ENCODE measurements at places on chromosomes 1 and 21.

- DNase-seq, result no peak
Observed at GRCh38 chr1:48500541-48501450, 28.8 kb upstream of the SPATA6 start.

- no peak for DNase-seq
Observed at GRCh38 chr1:32180186-32181060, 948 bp downstream of the TXLNA start.

- DNase-seq, result no peak
Observed at GRCh38 chr1:101017448-101017847, 8.1 kb downstream of the DPH5 start.

DNA sequence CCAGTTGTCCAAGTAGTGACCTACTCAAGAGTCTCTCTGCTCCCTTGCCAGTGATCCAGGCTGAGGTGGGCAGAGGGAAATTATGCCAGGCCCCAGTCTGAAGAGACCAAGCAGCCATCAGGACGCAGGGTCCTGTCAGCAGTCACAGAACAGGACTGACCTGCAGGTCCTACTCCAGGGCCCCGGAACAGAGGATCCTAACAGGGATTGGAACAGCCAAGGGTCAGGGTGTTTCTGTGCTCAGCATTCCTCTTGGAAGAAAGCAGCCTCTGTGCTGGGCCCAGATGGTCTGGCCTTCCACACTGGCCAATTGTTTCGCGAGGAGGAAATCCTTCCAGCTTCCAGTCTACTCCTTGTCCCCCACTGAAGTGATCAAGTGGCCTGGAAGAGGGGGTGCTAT lies 41.6 kb upstream of the USP1 start:
- DNase-seq, result no peak

GRCh38 chr1:45623972-45624371 lies at the start of gene CCDC17:
TSS of gene CCDC17 (minus strand) at chr1:45624054. CDS start at chr1:45623909, 145 bp downstream.
- no peak for DNase-seq

DNA sequence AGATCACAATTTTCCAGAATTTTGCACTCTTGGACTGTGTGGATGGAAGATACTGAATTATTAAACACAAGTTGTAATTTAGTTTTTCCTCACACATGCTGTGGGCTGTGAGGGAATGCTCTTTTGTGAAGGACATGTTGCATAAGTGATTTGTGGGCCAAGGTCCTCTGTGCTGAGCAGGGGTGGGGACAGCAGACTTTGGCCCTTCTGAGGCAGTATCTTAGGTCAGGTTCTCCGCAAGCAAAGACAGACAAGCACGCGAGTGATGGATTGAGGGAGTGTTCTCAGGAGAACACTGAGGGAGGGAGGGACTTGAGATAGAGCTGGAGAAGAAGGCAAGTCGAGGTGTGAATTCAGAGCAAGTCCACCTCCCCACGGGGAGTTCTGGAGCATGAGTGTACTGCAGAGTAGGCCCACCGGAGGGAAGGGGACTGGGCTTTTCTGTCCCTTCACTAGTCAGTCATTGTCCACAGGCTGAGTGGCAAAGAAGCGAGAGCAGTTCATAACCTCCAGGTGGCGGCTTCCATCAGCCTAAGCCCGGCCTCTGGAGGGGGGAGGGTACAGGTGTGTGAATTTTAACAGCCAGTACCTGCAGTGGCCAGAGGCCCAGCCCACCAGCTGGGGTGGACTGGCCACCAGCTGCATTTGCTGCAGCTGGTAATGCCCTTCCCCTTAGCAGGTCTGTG lies 19.1 kb upstream of the CD101 start:
- no peak for DNase-seq

DNA sequence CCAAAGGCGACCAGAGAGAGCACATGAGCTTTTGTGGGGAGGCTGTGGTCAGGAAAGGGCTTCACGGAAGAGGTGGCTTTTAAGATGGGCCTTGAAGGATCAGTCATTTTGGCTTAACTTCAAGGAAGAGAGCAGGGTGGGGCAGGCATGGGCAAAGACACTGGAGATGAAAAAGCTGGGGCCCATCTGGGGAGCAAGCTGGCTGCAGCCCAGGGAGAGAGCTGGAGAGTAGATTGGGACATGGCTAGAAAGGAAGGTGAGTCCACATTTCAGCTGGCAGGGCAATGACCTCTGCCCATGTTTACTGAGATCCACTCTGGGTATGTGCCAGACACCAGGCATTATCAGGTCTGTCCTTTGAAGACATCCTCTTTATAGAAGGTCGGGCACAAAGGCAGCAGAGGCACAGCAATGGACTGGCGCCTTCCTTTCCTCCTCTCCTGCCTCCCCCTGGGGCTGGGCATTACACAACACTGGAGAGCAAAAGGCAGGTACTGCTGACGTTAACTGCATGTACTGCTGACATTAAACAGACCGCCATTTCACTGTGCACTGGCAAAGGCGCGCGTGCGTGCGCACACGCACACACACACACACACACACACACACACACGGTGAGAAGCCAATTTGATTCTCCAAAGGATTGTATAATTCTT lies 2.2 kb upstream of the UBXN10 start:
- DNase-seq, result no peak

- peak; percentile 63 for DNase-seq
Observed at GRCh38 chr1:53344921-53345838, 17.3 kb upstream of the LRP8 start.

GRCh38 chr1:150021191-150021694 lies 10.7 kb upstream of the OTUD7B start:
- DNase-seq, result no peak

GRCh38 chr1:3978196-3978989 lies 78.3 kb upstream of the C1orf174 start:
- no peak for DNase-seq

DNA sequence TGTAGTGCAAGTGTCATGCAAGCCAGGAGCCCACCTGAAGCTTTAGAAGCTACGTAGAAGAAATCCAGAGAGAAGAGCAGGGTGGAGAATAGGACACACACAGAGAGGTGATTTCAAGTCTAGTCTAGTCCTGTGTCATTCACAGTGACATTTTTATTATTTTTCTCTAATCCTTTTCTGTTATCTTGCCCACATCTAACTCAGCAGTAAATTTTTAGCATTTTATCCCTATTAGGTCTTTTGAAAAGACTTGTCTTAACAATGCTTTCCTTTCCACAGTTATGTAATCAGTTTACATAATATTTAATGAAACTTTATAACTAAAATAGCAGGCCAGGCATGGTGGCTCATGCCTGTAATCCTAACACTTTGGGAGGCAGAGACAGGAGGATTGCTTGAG lies 198.6 kb downstream of the ADGRL2 start:
- DNase-seq, result no peak

DNA sequence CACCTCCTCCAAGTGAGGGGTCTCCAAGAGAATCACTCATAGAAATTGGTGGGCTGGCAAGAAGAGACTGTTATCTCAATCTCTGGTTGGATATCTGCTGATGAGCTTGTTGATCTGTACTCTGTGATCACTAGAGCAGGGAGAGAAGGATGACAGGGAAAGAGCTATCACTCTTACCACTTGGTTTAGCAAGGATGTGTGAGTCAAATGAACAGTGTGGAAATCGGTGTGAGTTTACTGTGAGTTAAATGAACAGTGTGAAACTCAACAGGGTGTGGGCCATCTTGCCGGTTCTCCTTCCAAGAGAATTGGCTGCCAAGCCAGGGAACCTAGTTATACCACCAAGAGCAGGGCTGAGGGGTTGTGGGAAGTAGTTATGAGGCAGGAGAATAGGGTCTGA lies 33.3 kb upstream of the CD1D start:
- DNase-seq, result no peak

- no peak for DNase-seq
Observed at GRCh38 chr1:109570414-109570813, 22.0 kb downstream of the GNAI3 start.

GRCh38 chr1:154716011-154716410 lies 108.0 kb upstream of the ADAR start:
- DNase-seq, result no peak

DNA sequence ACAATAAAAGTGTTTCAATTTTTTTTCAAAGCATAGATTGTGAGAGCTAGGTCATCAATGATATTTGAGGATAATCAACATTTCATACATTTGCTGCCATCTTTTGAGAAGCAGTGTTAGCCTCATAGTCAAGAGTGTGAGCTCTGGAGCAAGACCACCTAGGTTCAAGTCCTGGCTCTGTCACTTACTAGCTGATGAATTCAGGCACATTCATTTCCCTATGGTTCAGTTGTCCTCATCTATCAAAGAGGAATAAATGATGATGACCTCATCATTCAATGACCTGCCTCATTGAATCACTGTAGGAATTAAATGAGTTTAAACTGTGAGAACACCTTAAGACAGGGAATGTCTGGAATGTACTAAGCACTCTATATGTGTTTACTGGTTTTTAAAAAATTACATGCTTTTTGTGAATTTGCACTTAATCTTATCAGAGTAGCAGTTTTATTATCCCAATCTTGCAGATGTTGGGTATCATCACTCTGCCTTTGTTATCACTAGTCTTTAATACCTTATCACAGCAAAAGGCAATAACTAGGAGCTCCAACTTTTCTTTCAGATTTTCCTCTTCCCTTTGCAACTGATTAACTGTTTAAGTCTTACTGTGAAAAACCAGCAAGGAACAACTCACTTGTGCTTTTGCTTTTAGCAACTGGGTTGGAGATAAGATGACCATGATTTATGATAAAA lies 47.4 kb downstream of the SLC30A10 start:
- DNase-seq, result no peak

Data from GM12864 (cell line).